Activated naive CD4-positive, alpha-beta T cell treated with anti-CD3 and anti-CD28 coated beads, Interleukin-2, amount 50 U/mL, for 72 hours (primary cell): ENCODE measurements at places on chromosomes 3 and 15.

DNA sequence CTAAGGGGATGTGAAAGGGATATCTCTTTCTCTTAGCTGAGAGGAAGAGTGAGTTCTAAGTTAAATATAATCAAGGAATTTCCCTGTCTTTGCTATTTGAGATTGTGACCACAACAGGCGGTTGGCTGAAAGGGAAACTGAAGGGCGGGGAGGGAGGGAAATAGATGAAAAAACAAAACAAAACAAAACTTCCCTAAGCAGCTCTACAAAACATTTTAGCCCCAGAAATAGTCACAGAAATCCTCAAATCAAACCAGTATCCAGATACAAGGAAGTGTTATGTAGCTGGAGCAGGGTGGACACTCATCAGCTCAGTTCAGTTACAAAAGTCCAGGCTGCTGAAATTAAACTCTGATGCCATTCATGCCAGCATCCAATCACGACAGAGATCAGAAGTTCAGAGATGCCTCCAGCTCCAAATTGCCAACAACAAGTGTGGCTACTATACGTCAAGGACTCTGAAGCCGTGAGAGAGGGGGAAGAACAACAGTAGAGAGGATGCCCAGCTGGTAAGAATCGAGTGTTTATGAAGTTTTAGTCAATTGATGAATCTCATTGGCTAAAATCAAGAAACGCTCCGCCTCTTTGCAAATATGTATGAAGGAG is 319 bp upstream of the TP63 start:
- no peak for DNase-seq

DNA sequence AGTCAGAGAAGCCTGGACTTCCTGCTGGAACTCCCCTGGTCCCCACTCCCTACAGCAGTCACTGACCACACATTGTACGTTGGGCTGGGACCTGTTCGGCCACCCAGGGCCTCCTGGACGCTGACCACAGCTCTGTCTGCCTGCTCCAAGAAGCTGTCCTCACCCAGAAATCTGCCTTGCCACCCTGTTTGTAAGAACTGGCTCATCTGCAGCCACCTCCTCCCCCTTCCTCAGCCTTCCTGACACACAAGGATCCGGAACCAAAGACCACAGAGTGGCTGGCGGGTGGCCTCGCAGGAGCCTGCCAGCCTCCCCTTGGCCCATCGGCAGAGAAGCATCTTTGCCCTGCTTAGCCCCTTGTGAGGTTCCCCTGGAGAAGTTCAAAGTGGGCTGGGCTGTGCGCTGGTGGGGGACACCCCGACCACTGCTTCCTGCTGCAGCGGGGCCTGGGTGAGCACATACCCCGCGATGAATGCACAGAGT is 91.9 kb downstream of the PCSK6 start:
- DNase-seq = no peak

- DNase-seq = no peak
These were observed 170.2 kb downstream of the SUCNR1 start for GRCh38 chr3:152043620-152044019.

GRCh38 chr3:158337110-158337509 is 227.2 kb downstream of the RSRC1 start:
- DNase-seq = no peak

DNA sequence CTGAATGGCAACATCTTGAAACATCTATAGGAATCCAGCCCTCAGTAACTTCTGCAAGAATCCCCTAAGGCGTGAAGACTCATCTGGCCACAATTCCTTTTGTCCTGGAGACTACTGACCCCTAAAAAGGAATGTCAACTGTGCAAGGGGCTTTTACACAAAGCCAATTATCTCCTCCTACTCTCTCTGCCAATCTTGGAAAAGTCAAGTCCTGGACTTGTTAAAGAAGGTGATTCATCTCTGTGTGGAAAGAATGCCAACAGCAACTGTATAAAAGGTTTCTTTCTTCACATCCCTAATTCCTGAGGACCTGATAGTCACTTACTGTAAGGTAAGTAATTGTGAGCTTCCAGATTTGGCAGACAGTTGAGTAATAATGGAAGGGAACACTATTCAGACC is 22.3 kb downstream of the THRB start:
- DNase-seq = no peak

DNA sequence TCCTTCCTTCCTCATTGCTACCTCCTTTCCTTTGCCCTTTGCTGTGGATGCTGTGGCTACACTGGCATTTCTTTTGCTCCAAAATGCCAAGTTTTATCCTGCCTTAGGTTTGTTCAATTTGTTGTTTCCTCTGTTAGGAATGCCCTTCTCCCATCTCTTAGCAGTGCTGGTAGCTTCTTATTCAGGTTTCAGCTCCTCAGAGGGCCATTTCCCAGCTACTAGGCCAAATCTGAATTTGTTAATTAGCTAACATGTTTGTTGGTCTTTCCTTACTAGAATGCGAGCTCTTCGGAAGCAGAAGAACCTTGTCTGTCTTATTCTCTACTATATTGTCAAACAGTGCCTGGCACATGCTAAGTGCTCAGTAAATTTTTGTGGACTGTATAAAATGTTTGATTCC is 11.0 kb downstream of the MAPK6 start:
- no peak for DNase-seq

- DNase-seq = no peak
These were observed 53.7 kb downstream of the TRIM42 start for GRCh38 chr3:140731440-140732119.

DNA sequence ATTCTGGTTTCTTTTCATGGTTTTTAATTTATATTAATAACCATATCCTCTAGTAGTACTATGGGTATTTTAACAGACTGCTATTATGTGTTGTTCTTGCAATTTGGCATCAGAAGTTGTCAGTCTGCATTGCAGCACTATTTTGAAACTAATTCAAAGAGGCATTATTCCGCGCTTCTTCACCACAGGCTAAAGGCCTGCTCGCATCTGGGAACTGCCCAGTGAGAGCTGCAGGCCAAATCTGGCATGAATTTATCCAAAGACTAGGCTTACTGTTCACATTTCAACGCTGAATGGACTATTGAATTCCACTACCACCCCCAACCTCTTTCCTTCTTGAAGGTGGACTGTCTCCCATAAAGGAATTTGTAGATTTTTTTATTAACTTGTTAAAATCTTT is 310.4 kb upstream of the NR2F2 start:
- DNase-seq = no peak

GRCh38 chr3:153142961-153143360 is 19.1 kb upstream of the RAP2B start:
- no peak for DNase-seq

GRCh38 chr3:2477620-2478019 is 379.0 kb downstream of the CNTN4 start:
- no peak for DNase-seq

DNA sequence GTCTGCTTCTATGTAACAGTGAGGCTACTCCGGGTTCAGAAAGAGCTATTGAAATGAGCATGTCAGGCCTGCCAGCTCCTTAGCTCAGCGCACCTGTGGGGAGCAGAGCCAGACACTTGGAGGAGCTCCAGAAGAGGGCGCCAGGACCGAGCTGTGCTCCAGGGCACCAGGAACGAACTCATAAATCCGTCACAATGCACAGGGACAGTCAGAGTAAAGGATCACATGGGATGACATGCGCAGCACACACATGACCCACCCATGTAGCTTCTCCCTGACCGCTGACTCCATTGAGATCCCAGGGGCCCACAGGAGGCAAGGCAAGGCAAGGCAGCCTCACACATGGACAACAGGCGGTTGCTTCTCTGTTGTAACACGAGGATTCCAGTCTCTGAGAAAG is 26.0 kb upstream of the GNB5 start:
- no peak for DNase-seq

DNA sequence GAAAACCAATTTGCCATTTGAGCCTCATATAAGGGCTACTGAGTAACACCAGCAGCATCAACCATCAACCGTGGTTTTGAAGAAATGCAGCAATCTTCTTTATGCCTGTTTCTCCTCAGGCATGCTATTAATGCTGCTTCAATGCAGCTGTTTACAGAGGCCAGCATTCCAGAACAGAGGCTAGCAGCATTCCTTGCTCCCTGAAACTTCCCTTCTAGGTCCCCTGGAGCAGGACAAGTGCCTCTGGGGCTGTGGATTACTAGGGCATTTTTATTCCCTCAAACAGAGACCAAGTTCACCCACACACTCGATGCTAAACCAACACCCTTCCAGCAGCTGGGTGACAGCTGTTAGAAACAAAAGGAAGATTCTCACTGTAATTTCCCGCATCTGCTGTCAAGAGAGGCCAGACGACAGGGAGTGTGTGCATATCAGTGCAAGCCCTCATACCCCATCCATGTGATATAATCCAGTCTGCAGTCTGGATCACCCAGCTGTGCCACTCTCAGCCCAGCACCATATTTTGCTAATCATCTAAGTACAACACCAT is 57.5 kb downstream of the HOMER2 start:
- DNase-seq = no peak

DNA sequence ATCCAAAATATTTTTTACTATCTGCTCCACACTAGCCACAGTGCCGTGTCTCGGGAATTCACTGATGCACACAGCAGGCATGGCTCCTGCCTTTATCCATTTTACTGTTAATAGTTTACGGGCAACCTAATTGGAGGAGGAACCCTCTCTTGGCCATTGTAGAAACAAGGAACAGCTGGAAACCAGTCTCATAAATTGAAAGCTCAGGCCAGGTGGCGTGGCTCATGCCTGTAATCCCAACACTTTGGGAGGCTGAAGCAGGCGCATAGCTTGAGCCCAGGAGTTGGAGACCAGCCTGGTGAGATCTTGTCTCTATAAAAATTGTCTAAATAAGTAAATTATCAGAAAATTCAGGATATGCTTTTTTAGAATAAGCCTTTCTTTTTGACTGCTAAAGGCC is 39.0 kb downstream of the IL5RA start:
- no peak for DNase-seq

GRCh38 chr3:128273109-128273840 is 120.0 kb downstream of the EEFSEC start:
- DNase-seq = no peak

DNA sequence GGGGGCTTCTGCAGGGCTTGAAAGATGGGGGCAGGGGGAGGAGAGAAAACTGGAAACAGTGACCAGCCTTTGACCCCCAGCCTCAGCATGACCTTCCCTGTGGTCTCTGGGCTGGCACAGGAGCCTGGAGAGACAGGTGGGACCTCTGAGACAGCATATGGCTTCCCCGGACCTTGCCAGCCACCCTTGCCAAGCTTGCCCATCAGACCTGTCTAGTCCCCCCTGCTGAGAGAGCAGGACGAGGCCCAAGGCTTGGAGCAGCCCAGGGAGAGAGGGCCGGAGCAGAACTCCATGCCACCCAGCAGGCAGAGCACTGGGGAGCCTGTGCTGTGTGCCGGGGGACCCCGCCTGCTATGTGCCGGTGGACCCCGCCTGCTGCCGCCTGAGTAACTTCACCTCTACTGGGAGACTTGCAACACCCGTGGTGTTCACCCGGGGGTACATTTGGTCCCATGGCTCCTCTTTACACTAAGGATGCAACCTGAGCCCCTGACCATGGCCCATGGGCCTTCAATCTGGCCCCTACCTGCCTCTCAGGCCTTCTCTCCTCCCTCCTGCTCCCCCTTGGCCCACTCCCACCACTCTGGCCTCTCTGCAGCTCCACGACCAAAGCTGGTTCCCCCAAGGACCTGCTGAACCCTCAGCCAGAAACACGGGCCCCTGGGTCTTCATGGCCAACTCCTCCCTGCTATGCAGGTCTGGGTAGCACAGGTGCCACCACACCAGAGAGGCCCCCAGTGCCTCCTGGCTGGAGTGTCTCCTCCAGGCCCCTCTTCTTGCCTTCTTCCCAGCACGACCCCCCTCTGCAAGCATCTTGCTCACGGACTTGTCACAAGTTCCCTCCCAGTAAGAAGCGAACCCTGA is 21.1 kb upstream of the SLC41A3 start:
- no peak for DNase-seq
